ENCODE measurements at places on chromosomes 5 and 9.

- DNase-seq: no peak
Measured at GRCh38 chr5:103774721-103775120, 212.1 kb upstream of the NUDT12 start.

DNA sequence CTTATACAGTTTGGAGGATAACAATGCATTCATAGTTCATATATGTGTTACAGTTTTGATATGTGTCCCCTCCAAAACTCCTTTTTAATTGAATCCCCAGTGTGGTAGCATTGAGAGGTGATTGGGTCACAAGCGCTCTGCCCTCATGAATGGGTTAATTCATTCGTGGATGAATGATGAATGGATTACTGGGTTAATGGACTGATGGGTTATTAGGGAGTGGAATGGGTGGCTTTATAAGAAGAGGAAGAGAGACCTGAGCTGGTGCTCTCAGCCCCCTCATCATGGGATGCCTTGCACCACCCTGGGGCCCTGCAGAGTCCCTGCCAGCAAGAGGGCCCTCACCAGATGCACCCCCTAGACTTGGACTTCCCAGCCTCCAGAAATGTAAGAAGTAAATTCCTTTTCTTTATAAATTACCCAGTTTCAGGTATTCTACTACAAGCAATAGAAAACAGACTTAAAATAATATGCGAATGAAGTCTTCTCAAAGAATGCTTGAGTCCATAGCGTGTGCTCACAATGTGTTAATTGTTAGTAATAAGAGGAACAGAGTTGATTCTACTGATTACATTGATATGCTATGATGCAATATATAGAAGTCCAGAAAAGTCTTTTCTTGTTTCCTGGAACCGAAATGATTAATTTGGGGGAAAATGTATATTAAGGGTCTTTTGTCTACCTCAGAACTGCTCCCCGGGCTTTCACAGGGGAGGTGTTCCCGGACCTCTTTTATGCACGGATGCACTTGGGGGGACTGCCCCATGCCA lies 190.2 kb downstream of the ERCC6L2 start:
- DNase-seq: no peak

DNA sequence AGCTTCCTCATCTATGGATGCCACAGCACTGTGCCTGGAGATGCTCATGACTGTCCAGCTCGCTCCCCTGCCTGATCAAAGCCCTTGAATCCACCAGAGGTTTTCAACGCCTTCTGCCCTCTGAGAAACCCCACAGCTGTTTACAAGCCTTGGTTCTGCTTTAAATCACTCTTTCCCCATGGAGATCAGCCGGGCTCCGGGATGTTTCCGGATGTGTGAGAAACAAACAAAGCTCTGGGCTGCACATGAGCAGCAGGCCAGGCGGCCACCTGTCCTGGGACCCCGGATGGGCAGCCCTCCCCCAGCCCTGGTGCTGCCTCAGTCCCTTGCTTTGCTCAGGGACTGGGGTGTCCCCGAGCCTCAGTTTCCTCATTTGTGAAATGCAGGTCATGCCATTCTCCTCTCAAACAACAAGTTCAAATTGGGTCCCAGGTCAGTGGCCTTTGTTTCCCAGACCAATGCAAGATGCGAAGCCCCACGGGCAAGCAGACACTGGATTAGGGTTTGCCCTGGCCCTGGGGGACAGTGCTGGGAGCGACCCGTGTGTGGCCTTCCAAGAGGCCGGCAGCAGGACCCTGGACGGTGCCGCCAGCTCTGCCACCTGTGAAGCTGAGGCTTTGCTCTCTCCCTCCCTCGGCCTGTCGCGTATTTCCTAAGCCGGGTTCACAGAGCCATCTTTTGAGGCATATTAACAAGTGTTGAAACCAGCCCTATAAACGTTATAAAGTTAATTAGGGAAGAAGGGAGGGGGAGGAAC lies 42.4 kb upstream of the PHYKPL start:
- no peak for DNase-seq

DNA sequence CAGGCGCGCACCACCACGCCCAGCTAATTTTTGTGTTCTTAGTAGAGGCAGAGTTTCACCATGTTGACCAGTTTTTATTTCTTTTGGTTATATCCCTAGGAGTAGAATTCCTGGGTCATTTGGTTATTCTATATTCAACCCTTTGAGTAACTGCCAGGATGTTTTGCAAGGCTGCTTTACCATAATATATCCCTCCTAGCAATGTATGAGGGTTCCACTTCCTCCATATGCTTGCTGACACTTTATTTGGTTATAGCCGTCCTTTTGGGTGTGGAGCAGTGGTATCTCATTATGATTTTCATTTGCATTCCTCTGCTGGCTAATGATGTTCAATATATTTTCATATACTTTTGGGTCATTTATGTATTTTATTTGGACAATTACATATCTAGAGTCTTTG lies 81.2 kb downstream of the RAB24 start:
- DNase-seq: no peak

DNA sequence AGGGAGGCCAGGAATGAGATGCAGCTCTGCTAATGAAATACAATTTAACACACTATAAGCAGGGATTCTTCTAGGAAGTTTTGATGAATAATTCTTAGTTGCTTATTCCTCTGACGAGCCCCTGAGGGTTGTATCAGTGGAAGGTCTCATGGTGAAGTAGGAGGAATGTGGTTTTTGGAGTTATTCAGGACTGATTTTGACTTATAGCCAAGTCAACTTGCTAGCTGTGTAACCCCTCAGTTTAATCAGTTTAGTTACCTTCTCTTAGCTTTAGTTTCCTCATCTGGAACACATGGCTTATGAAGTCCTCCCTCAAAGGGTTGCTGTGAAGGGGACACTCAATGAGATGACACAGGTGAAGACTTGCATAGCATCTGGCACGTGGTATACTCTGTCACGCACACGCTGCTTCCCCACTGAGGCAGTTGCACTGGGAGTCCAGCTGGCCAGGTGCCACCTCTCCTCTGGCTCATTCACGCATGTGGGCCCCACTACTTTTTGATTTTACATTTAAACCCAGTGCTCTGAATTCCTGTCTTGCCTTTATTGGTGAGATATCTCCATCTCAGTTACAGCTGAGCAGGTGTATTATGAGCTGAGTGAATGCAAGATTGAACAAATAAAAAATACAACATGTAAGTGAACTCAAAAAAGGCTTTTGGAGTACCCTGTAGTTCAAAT lies 415.0 kb downstream of the ARHGEF28 start:
- DNase-seq: no peak

GRCh38 chr9:113042884-113043657 lies 13.5 kb downstream of the ZFP37 start:
- DNase-seq: no peak

- no peak for DNase-seq
Measured at GRCh38 chr9:116504893-116505480, 182.1 kb upstream of the TRIM32 start.

- no peak for DNase-seq
Measured at GRCh38 chr5:168298949-168299348, 7.5 kb downstream of the WWC1 start.

GRCh38 chr5:153660919-153661318 lies 170.4 kb downstream of the GRIA1 start:
- DNase-seq: no peak

DNA sequence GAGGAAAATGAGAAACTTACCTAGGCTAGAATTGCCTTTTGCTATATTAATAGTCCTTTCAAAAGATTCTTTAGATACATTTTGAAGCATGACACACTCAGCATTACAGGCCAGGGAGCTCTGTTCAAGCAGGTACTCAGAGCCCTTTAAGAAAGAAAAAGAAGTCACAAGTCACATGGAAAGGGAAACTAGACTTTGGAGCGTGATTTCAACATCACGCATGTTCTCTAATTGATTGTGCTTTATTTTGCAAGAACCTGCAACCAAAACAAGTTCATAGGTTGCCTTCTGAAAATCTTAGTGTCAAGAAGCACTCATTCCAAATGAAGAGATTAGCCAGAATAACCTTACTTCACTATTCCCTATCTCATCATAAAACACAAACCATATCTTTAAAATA lies 103.8 kb downstream of the MPDZ start:
- no peak for DNase-seq

DNA sequence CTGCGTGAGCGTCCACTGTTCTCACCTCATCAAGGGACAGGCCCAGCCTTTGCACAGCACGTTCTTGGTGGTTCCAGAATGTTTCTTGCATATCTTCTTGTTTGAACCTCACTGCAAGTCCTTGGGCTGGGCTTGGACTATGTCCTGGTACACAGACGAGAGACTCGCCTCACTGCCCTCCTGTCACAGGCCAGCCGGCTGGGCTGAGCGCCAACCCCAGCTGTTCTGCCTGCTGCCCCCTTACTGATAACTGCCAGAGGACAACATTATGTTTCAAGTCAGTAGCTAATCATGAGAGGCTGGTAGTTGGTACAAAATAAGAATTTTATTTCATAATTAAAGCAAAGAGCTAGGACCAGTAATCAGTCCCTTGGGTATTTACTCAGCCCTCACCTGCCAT lies 52.8 kb upstream of the LRRTM2 start:
- no peak for DNase-seq

DNA sequence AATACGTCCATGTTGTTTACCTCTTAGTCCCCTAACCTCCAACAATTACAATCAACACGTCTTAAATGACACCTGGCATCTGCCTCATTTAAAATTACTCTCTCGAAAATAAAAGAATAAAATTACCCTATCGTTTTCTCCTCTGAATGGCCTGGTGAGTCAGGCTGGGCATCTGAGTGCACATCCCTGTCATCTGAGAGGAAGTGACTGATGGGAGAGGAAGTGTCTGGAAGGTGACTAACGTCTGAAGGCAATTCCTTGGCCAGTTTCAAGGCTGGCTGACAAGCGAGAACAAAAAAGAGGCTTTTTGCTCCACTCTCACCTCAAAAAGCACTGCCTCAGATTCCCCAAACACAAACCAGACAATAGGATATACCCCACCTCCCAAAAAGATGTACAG lies 57.7 kb downstream of the MAPKAP1 start:
- peak; percentile 48 for DNase-seq

- DNase-seq: no peak
Measured at GRCh38 chr5:91379246-91379913, 3.7 kb downstream of the ARRDC3 start.

DNA sequence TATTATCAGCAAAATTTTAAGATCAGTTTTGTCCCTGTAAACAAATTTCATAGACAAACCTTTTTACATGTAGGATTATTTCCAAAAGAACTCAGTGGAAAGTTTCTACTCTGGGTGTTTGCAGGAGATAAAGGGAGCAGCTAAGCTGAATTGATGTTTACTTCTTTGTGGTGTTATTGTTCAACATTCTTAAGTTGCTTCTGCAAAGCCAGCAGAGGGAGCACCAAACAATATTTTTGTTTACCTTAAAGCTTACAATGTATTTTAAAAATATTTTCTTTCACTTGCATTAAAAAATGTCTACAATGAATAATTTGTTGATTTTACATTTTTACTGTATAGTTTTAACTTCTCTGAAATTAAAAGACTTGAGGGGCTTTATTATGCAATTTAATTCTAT lies 135.4 kb downstream of the ATG10 start:
- no peak for DNase-seq

- no peak for DNase-seq
Measured at GRCh38 chr5:36040651-36041536, 25.8 kb downstream of the UGT3A2 start.

GRCh38 chr9:22005021-22005701 lies 3.9 kb downstream of the CDKN2B start:
- no peak for DNase-seq

GRCh38 chr5:88882276-88883038 lies 527 bp downstream of the MEF2C start:
- peak; percentile 17 for DNase-seq

GRCh38 chr9:573691-574410 lies 267.6 kb upstream of the DMRT1 start:
- DNase-seq: no peak

- DNase-seq: no peak
Measured at GRCh38 chr5:178786417-178786816, 56.0 kb upstream of the ZNF354A start.

DNA sequence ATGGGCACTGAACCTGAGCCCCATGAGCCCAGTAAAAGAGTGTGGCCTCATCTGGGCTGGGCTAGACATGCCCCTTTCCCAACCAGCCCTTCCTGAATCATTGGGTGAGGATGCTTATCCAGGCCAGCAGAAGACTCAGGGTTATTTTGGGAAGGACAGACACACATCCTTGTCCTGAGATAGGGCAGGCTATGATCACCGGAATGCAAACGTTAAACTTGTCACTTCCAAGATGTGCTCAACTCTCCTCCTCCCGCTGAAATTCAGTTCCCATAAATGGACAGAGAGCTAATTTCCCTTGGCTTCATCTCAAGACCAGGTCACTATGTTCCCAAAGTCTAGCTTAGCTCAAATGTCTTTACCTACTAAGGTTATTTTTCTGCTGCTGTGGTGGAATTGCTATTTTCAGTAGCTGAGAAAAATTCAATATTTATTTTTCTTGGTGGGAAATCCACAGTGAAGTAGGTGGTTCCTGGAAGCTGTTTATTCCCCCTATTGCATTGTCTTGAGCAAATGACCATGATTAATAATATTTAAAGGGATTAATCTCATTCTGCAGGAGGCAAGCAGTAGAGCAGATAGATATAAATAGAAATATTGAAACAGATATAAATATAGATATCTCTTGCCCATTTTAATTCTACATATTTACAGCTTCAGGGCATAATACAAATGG lies 70.0 kb downstream of the NXNL2 start:
- DNase-seq: no peak

GRCh38 chr9:98644011-98644410 lies 64.7 kb downstream of the GABBR2 start:
- DNase-seq: no peak

GRCh38 chr5:108670591-108671289 lies 77.0 kb upstream of the FER start:
- no peak for DNase-seq

- DNase-seq: no peak
Measured at GRCh38 chr5:168086104-168086610, 205.3 kb upstream of the WWC1 start.
